ENCODE measurements at places on chromosomes 1 and 21.

DNA sequence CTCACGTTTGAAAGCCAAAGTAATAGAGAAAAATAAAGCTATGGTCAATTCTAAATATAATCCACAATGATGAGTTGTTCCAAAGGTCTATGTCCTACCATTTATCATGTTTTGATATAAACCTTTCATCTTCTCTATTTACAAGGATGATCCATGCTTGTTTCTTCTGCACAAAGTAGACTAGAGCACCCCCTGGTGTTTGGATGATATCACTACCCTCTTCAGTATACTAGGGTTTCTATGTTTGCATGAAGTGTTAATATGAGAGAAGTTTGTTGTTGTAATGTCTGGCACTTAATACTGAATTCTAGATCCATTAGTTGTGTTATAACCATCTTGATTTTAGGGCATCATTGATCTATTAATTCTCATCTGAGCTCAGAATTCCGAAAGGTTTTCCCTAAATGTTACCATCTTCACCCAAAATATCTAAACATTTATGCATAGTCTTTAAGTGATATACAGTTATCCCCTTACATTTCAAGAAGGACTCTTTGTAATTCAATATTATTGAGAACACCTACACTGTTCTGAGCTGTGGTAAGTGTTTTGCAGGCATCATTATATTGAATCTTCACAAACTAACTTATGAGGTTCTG lies 21.1 kb downstream of the CLDN8 start:
- DNase-seq = no peak

DNA sequence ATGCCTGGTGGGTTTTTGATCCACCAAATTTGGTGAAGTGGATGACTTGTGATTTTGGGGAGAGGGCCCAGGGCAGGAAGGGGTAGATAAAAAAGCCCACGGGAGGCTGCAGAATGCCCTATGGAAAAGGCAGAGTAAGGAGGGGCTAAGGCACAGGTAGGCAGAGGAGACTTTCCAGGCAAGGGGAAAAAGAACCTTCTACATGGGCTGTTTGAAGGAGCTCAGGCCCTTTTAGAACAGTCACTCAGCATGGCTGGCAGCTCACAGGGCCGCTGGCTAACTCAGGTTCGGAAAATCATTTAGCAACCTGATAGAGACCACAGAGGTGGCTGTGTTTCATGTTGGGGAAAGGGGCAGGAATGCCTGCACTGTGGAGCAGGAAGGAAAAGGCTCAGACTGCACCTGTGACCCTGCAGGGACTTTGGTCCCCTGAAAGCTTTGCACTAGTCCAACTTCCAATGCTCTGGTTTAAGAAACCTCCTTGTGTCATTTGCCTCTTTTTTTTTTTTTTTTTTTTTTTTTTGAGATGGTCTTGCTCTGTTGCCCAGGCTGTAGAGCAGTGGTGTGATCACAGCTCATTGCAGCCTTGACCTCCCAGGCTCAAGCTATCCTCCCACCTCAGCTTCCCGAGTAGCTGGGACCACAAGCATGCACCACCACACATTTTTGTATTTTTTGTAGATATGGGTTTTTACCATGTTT lies 58.5 kb upstream of the ENAH start:
- DNase-seq = no peak

GRCh38 chr1:173495609-173496267 lies 18.6 kb downstream of the PRDX6 start:
- DNase-seq = no peak

GRCh38 chr1:213061263-213061662 lies 10.2 kb downstream of the RPS6KC1 start:
- DNase-seq = no peak

DNA sequence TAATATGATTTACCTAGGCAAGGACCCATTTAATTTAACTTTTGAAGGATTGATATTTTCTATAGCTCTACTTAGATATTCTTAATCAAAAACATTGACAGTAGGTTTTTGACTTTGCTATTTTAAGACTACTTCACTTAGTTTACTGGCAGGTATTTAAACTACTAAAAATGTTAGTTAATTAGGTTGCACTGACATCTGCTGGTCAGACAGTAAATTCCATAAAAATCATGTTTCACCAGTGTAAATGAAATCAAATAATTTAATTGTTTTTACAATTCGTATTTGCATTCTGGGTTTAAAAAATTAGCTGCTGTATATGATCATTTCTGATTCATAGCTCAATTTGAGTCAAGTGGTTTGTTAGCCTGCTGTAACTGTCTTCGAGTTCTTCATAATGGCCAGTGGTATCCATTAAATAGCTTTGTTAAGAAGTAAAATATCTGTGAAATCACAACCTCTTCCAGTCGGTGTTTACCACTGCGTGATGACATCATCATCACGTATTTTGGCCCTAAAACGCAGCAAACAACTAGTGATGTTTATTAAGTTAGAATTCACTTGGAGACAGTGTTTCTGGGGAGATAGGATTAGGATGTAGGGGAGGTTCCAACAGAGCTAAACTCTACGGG lies 26.2 kb downstream of the EXTL2 start:
- no peak for DNase-seq

- no peak for DNase-seq
Measured at GRCh38 chr1:246591047-246591446, 24.8 kb downstream of the CNST start.

DNA sequence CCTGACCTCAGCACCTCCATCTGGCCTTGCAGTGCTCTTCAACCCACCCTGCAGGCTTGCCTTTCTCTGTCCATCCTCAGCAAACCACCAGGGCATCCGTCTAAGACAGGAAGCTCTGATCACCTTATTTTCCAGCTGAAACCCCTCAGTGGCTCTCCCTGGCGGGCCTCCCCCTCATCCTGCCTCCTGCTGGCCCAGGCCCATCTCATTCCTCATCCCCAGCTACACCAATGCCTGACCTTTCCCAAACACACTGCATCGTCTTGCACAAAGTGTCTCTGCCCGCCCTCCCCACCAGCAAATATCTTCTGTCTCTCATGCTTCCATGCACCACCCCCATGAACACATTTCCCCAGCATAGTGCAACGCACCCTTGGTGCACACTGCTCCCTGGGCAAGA lies 205.0 kb downstream of the TOMM20 start:
- DNase-seq = no peak

- no peak for DNase-seq
Measured at GRCh38 chr1:18895317-18895716, 7.0 kb downstream of the ALDH4A1 start.
